ENCODE measurements at places on chromosomes 1 and 21.
A peak's percentile ranks its signal among the peaks of the same experiment; 100 is the strongest.

DNA sequence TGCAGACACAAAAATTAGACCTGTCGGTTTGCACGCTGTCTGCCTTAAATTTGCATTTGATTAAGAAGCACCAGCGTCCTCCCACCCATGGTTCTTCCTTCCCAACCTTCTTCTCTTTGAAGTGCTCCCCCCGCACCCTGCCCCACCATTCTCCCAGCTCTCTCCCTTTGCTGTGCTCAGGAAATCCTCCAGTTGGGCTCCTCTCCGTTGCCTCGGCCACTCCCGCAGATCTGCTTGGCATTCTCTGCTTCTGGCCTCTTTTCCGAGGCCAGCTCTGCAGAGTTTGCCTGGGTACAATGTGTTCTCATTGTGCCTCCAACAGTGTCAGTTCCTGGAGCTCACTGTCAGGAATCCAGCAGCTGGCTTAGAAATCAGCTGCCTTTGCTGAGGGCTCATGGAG is 126.1 kb downstream of the NAV1 start:
- DNase-seq = no peak

- no peak for DNase-seq
These were observed 192.7 kb upstream of the NFIA start for GRCh38 chr1:60889709-60890108.

DNA sequence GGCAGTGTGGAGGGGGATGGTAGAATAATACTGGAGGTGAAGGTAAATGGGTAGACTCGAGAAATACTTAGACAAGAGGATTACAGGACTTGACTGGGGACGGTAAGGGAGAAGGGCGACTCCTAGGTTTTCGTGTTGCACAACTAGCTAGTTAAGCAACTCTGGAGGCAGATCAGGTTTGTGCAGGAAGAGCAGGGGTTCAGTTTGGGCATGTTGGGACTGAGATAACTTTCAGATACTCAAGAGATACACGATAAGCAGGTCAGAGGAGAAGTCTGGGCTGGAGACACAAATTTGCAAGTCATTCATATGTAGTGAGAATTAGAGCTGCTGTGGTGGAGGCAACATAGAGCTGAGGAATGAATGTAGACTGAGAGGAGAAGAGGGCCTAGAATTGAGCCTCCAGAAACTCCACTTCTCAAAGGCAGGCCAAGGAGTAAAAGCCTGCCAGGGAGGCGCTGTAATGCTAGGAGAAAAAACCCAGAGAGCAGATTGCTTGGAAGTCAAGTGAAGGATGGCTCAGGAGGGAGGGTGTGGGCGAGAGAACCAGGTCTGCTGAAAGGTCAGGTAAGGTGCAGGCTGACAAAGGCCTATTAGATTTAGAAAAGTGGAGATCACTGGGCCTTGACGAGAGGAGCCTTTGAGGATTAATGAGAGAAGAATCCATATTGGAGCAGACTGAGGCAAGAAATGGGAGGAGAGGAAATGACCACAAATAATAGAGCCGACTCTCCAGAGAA is 20.8 kb downstream of the MAB21L3 start:
- no peak for DNase-seq

GRCh38 chr1:236023926-236024565 is 40.8 kb downstream of the NID1 start:
- no peak for DNase-seq

- no peak for DNase-seq
These were observed 28.5 kb downstream of the PGM1 start for GRCh38 chr1:63621698-63622097.

DNA sequence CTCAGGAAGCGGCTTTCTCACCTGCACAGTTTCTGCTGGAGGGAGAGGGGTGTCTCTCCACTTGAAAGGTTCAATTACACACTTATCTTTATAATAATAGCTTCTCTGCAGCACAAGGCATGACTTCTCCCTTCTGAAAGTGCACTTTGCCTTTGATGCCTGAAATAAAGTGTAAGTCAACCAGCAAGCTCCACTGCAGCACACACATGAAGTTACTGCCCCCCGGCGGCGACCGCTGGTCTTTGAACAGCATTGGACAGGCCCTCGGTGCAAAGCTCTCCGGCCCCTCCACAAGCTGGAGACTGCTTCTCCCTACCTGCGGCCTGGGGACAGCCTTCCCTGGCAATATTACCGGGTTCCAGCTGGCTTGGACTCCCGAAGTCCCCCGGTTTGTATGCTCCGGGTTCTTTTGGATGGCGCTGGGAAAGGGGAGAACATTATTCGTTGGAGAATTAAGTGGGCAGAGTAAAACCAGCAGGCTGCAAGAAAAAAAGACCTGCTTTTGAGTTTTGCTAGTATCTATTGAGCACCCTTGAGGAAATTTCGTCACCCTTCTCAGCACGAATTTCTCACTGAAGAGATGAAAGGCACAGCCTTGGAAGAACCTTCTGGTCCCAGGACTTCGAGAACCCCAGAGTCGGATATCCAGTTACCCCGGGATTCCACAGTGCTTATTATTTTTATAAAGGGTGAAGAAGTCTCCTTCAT is 11.8 kb downstream of the RCAN1 start:
- peak; percentile 20 for DNase-seq

DNA sequence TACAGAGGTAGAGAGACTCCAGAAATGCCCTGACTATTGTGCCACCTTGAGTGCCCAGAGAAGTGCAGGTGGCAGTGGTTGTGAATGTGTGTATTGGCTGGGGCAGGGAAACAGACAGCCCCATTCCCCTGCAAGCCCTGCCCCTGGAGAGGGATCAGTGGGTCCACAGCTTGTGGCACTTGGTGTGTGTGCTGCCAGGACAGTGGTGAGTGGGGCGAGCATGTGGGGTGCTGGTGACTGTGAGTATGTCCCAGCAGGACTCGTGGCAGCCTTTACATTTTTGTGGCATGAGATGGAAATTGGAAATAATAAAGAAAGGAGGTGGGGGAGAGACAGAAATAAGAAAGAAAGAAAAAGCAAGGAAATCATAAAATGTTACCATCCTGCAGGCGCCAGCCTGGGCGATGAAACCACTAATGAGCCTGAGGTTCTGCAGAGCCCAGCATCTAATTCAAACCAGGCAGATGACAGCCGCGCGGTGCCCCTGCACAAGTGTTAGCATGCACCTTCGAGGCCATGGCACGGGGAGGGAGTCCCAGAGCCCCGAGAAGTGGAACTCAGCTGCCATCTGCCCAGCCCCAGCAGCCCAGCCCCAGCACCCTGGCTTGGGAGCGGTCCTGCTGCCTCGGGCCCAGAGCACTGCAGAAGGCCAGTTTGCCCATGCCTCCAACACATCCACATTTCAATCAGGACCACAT is 49.1 kb upstream of the ZBTB40 start:
- DNase-seq = no peak

GRCh38 chr1:1162597-1163537 is 10.8 kb upstream of the TTLL10 start:
- no peak for DNase-seq

DNA sequence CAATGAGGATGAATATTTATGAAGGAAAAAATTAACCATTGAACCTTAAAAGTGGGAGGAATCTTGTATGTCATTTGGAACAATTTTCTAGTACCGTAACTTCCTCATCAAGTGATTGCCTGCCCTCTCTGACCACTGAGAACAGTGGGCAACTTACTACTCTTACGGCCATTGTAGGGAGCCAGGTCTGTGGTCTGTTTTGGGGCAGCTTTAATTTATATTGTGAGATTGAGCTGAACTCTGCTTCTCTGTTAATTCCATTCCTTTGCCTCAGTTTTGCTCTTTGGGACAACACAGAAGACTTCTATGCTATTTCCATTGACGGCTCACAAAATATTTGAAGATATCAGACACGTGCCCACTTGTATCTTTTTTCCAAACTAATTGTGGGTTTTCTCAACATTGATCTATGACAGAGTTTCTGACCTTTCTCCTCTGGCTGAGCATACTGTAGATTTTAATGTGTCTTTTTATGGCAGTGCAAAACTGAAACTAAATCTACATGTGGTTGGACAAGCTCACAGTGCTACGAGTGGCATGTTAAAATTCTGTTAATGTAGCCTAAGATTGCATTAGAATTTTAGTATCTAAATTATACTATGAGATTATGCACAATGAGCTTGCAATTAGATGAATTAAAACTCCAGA is 27.8 kb upstream of the ZNF281 start:
- no peak for DNase-seq

- DNase-seq = no peak
These were observed 1.7 kb upstream of the AKT3 start for GRCh38 chr1:243851765-243852164.

GRCh38 chr1:158013840-158014730 is 20.6 kb downstream of the KIRREL1 start:
- DNase-seq = no peak

DNA sequence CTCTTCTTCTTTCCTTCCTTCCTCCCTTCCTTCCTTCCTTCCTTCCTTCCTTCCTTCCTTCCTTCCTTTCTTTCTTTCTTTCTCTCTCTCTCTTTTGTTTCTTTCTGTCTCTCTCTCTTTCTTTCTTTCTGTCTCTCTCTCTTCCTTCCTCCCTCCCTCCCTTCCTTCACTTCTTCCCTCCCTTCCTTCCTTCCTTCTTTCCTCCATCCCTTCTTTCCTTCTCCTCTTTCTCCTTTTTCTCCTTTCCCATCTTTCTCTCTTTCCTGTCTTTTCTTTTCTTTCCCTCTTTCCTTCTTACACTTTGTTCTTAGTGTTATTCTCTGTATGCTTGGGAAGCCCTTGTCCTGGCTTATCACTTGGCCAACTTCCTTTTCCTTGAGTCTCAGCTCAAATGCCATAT is 72.5 kb upstream of the MPC2 start:
- no peak for DNase-seq

- DNase-seq = no peak
These were observed 283.8 kb downstream of the TPR start for GRCh38 chr1:186091222-186091720.

DNA sequence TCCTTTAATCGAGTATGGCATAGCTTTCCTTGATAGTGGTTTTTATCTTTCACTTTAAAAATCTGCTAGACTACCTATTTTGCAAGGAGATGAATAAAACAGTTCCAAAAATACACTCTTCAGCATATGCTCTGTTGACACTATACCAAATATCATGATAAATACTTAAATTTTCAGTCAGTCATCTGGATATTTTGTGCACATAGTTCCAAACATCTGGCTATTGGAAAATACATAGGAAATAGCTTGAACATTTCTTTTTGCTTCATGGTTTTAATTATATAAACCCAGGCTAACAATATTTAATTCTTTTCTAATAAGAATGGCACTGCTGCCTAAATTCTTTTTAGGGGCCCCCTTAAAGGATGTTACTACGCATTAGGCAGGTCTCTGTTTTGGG is 342.1 kb downstream of the NEGR1 start:
- DNase-seq = no peak

DNA sequence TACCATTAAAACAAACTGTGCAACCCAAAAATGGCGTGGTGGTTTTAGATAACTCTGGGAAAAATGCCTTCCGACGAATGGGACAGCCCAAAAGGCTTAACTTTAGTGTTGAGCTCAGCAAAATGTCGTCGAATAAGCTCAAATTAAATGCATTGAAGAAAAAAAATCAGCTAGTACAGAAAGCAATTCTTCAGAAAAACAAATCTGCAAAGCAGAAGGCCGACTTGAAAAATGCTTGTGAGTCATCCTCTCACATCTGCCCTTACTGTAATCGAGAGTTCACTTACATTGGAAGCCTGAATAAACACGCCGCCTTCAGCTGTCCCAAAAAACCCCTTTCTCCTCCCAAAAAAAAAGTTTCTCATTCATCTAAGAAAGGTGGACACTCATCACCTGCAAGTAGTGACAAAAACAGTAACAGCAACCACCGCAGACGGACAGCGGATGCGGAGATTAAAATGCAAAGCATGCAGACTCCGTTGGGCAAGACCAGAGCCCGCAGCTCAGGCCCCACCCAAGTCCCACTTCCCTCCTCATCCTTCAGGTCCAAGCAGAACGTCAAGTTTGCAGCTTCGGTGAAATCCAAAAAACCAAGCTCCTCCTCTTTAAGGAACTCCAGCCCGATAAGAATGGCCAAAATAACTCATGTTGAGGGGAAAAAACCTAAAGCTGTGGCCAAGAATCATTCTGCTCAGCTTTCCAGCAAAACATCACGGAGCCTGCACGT is 82.1 kb downstream of the PRDM2 start:
- peak; percentile 56 for DNase-seq

GRCh38 chr1:153652805-153653500 is 5.5 kb upstream of the SNAPIN start:
- no peak for DNase-seq

GRCh38 chr1:26363549-26364448 is 8.8 kb downstream of the ZNF683 start:
- no peak for DNase-seq

DNA sequence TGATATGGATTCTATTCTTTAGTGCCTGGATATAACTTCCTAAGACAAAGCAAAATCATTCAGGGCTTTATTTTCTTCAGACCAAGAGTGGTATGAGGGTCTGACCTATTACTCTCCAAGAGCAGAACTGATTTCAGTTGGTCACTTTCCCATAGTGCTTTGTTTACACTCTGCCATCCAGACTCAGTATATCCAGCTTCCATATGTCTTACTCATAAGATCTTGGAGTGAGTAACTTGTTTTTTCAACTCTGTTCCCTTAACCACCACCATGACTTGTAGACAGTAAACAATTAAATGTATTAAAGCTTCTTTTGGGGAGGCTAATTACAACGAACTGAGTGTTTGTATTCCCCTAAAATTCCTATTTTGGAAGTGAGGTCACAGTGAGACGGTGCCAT is 83.4 kb downstream of the USP24 start:
- DNase-seq = no peak

DNA sequence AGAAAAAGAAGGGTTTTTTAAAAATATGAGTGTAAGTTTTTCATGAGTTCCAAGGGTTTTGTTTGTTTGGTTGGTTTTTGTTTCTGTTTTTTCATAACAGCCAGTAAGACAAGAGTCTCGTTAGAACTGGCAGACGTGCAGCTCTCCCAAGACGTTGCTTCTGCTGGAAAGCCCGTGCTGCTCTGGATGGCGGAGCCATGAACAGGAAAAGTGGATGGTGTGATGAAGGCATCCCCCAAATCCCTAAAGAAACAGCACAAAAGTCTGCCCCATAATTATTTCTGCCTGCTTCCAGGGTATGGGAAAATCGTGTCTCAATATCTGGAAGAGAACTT is 157.9 kb upstream of the BACE2 start:
- no peak for DNase-seq

DNA sequence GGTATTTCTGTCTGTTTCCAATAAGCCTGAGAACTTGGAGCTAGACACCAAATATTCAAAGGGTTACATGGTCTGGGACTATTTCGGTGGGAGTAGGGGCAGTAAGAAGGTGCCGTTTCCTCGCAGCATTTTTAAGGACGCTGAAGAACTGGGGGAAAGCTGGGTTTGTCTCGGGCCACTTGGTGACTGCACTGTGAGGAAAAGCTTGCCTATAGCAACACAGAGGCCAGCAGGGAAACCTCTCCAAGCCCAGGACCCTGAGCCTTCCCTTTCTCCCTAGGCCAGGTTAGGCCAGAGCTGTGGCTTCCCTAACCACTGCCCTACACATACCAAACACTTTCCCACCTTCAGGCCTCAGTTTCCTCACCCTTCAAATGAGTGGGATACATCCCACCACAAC is 3.3 kb downstream of the GLIS1 start:
- no peak for DNase-seq

- DNase-seq = no peak
These were observed 23.3 kb downstream of the TFF3 start for GRCh38 chr21:42291751-42292562.

GRCh38 chr1:54287176-54287650 is 87.2 kb downstream of the MRPL37 start:
- peak; percentile 84 for DNase-seq

All from fibroblast of skin of left biceps (primary cell).